AG04449 (cell line): ENCODE measurements at places on chromosomes 2 and 18.
A peak's percentile ranks its signal among the peaks of the same experiment; 100 is the strongest.

GRCh38 chr2:10498525-10499274 lies 50.6 kb upstream of the ODC1 start:
- DNase-seq: no peak

DNA sequence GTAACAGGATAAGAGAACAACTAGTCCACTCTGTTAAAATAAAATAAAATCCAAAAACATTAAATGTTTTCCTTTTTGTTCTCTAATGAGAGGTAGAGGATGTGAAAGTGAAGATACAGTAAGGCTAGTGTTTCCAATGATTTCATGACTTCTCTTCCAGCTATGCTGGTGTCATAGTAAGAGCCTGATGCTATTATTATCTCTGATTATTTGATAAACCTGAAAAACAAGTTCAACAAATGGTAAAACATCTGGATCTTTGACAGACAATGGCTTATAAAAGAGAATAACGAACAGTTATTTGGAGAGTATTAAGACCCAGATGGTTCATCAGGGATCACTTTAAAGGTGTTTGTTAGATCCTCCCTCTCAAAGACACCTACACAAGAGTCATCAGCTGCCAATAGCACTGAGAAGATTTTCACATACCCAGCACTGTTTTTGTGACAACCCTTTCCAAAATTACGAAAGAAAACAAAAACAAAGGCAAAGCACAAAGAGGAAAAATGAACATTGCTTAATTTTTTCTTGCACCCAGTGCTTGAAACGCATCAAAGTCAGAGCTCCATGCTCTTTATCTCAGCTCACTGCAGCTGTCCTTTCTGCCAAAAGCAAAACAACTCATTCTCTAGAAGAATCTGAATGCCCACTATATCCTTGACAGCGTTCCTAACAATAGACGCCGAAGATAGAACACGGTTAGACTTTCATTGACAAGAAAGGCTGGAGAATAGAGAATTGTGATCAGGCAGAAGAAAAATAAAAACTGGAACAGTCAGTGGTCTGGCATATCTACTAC lies 168.6 kb downstream of the SLC8A1 start:
- no peak for DNase-seq

DNA sequence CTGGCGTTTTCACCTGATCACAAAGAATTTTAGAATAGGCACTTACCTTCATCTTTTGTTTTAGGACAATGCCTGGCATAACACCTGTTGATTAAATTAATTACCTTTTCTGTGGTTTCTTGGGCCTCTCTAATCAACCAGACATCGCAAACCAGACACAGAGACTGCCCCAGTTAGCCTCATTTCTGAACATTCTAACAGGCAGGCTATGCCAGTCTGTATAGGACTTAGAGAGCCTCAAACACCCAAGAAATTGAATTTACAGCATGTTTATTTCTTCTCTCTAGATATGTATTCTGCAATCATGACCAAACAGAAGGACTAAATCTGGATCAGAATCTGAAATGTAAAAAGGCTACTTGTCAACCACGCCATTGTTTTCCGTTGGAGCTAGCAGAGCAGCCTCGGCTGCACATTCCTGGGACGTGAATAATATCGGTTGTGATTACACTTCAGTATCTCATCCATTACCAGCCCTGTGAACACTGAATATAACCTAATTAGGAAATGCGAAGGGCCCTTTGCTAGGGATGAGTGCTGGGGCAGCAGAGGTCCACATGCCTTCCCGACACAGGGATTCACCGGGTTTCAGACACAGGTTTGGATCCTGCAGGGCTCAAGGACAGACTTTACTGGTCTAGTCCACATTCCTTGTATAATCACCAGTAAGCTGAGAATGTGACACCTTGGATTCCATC lies 17.5 kb upstream of the CDC42EP3 start:
- peak; percentile 51 for DNase-seq

DNA sequence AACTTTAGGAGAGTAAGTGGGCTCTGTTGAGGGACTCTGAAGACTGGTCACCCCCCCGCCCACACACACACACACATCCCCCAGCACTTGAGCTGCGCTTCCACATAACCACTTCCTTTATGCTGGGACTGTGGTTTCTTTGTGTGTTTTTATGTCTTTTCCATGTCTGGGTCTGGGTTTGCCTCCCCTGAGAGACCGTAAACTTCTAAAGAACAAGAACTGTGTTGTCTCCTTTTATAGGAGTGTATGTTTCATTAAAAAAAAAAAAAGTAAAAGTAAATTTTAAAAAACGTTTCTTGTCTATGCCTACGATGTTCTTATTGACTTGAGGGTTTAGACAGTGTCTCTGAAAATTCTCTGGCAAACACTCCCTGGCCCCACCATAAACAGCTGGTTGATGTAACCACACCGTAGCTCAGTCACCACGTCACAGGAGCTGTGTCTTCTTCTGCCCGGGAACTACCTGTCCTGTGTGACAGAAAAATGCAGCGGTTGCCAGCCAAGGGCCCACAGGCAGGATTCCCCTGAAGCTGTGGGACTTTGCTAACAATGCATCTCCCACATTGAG lies 68.0 kb downstream of the KLHL29 start:
- no peak for DNase-seq

GRCh38 chr2:240906141-240906910 lies at the start of gene CROCC2:
CROCC2 (plus strand) TSS chr2:240906336; CDS start chr2:240906514, 178 bp downstream.
- DNase-seq: no peak

DNA sequence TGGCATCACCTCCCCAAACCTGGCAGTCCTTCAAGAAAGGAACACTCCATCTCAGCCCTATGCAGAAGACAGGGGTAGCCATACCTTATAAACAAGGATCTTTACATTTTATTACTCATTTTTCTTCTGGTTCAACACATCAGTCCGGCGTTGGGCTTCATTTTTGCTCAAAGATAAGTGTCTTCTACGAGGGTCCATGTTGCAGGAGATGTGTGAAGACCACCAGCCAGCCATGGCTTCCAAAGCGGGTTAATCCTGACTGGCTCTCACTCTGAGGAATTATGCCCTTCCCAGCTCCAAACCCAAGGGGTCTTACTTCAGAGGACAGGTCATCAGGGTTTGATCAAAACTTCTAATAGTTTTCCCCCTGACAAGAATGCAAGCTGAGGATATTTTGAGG lies 23.9 kb upstream of the GNAL start:
- no peak for DNase-seq
